Stimulated activated CD8-positive, alpha-beta memory T cell treated with anti-CD3 and anti-CD28 coated beads, Interleukin-15, amount 100 ng/mL, for 24 hours (primary cell): ENCODE measurements at places on chromosomes 2 and 18.

- DNase-seq = no peak
Observed at GRCh38 chr18:45127405-45127804, 446.7 kb downstream of the SETBP1 start.

- DNase-seq = no peak
Observed at GRCh38 chr2:223460774-223461211, 141.4 kb downstream of the SCG2 start.

DNA sequence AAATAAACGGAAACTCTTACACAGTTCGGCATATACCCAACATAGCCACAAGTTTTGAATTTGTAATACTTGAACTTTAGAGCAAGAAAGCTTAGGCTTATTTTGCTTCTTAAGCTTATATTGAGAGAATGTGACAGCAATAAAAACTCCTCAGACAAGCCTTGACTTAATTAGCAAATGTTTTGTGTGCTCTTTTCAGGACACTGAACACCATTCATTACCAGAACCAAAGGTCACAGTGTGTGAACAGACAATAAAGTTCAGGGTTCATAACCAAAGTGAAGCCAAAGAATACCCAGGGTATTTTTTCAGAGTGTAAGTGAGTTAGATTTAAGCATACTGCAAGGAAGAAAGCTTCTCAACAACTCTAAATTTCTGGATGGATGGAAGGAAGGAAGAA lies 605.8 kb downstream of the METTL4 start:
- DNase-seq = no peak

- no peak for DNase-seq
Observed at GRCh38 chr2:54757500-54757899, 34.0 kb downstream of the EML6 start.

DNA sequence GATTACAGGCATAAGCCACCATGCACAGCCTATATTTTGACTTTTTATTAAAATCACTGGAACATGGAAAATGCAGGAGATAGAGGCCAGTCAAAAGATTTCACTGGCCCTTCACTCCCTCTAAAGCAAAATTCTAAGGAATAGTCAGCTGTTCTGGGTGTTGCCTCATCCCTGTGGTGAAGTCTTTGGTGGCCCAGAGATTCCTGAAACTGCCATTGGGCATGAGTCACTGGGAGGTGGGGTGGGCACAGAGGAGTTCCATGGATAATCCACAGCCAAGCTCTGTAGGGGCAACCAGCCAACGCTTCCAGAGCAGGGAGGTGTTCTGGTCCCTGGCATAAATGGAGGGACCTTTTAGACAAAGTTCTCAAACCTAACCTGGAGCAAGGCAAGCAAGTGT lies 89.7 kb upstream of the TTC39C start:
- no peak for DNase-seq

DNA sequence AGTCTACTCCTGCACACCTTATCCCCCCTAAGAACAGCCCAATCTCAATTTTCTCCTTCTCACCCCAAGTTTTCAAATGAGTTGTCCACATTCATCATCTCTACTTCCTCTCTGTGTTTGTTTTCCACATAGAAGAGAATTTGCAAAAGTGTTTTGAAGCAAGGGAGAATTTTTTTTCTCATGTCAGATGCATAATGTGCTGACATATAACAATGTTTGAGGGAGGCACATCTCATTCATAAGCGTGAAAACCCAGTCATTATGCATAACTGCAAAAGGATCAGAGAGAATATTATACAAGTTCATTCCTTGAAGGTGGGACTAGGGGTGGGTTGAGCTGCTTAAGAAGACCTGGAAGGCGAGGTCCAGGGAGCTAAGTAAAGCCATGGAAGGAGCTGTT lies 80.8 kb upstream of the SLC1A4 start:
- no peak for DNase-seq

- DNase-seq = no peak
Observed at GRCh38 chr18:8375249-8375648, 234.0 kb upstream of the RAB12 start.

DNA sequence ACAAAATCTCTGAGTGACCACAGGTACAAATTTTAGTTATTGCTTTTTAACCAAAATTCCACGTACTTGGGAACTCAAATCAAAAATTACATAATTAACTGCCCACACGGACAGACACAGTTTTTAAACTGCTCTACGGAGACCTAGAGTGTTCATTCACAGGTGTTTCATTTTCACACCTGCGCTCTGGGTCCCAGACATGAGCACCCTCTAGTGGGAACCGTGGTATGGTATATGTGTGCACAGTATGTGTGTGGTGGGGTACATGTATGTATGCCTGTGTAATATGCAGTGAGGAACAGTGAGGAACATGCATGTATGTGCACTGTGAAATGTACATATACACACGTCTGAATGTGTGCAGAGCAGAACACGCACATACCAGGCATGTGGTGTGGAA lies 65.0 kb downstream of the PPP4R1 start:
- no peak for DNase-seq

GRCh38 chr18:23897291-23897690 lies 117.3 kb upstream of the TTC39C start:
- DNase-seq = no peak

GRCh38 chr2:143264851-143265250 lies 135.6 kb downstream of the ARHGAP15 start:
- DNase-seq = no peak

DNA sequence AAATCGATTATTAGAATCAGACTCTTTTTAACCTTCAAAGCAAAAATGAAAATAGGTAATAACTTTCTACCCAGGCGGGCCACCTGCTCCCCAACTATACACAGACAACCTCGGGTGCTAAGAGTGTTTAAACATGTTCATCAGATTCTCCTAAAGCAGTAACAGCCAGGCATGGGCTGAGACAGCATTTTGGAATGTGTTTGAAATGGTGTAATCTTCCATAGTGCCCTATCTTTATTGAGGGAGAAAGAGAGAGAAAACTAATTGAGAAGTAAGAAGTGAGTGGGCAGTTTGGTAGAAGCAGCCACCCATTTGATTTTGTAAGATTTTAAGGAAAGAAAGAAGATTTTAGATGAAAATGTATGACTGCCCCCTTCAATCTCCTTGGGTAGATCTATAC lies 196.1 kb upstream of the CTAGE1 start:
- DNase-seq = no peak

DNA sequence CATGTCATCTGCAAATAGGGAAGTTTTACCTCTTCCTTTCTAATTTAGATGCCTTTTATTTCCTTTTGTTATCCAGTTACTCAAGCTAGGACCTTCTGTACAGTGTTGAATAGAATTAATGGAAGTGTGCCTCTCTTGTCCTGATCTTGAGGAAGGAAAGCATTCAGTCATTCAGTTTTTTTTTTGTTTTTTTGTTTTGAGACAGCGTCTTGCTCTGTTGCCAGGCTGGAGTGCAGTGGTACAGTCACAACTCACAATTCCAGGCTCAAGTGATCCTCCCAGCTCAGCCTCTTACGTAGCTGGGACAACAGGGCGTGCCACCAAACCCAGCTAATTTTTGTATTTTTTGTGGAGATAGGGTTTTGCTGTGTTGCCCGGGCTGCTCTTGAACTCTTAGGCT lies 203.9 kb upstream of the ALPP start:
- DNase-seq = no peak

- no peak for DNase-seq
Observed at GRCh38 chr2:8103085-8103708, 578.7 kb upstream of the ID2 start.

DNA sequence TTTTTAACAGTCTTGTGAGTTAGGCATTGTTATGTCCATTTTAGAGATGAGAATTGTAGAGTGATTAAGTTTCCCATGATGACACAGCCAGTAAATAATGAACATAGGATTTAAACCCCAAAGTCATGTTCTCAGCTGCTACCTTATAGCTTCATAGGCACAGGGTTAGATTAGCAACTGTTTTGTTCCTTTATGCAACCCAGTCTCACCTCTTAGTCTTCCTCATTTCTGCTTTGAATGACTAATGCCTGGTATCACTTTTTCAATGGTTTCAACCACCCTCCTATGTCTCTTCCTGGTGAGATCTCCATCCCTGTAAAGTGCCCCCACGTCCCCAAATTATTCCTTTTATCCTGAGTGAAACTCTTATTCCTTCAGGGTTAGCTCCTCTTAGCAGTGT lies 44.3 kb downstream of the MFSD6 start:
- DNase-seq = no peak

- DNase-seq = no peak
Observed at GRCh38 chr2:119864318-119864717, 104.6 kb downstream of the PTPN4 start.

DNA sequence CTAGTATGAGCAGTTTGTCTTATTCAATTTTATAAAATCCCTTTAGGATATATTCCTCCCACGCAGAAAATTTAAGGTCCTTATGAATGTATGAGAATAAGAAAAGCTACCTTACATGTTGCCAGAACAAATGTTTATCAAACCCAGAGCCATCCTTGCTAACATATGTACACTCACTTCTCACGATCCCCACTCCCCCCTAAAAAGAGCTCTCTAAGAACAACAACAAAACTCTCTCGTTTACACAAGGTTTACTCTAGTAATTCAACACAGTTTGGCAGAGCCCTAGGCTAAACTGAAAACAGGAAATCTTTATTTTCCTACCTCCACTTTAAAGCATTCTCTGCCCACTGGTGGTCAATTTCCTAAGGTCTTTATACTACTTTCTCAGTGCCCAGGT lies 504.9 kb downstream of the ZEB2 start:
- DNase-seq = no peak

DNA sequence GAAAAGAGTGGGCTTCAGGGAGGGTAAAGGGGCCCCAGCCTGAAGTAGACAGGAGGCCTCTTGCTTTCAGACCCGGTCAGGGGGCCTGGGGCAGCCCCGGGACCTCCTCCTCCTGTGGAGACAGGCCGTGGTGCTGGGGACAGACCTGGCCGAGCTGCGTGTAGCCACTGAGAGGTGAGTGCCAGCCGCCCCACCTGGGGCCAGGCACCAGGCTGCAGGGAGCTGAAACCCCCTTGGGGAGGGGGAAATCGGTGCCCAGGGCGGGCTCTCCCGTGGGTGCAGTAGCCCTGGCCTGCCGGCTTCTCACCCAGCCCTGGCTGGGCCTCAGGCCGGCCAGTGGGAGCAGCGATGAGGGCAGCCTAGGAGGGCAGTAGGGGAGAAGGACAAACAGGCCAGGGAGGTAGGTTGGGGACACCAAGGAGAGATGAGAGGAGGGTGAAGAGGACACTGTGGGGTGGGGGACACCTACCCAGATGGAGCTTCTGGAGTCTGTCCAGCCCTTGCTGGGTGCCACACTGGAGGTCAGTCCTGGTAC lies 24.0 kb downstream of the CROCC2 start:
- no peak for DNase-seq

DNA sequence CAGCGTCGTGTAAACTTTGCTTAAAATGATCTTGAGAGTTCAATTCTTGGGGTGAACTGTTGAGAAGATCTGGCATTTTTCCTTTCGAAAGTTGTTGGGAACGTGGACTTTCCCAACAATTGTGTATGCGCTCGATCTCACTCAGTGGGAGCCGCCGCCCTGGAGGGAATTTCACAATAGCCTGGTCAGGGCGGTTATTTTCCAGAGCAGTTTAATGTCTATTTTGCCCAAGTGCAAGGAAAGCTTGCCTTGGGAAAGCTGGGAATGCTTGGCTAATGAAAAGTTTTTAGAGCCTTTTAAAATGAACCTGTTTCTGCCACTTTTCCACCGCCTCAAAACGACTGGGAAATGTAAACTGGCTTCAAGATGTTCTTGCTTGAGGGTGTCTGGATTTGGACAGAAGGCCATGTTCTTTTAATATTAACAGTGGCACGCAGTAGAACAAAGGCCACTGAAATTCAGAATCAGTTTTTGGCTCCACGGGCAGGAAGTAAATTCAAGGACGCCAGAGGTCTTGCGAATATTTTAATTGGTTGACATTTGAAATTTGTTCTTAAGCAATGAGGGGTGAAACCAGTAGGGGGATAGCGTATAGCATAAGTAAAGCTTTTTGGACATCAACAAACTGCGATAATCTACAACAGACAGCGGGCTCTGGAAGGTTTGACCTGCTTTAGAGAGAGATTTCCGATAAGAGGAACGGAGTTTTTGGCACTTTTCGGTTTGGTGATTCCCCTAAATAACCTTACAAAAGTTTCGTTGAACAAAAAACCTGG lies 1.2 kb downstream of the CFLAR start:
- no peak for DNase-seq

- no peak for DNase-seq
Observed at GRCh38 chr2:72115110-72116080, 32.3 kb downstream of the CYP26B1 start.

DNA sequence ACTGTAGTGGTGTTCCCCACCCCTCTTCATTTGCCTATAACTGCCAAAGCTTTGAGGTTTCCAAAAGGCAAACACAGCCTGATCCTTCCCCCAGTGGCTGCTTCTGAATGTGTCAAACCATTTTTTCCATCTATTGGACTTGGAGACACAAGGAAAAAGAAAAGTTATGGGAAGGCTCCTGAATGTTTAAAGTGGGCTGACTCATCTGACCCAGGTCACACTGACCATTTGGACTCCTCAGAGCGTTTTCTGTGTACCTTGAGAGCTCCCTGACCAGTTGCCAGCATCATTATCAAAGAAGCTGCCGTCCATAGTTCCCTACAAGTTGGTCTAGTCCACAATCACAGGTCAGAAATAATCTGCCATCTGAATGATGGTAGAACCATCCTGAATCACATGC lies 123.4 kb upstream of the COL3A1 start:
- no peak for DNase-seq

GRCh38 chr18:49537232-49537896 lies 24.5 kb upstream of the LIPG start:
- no peak for DNase-seq

GRCh38 chr2:42796427-42797248 lies 4.3 kb upstream of the HAAO start:
- DNase-seq = no peak

GRCh38 chr2:242034138-242034537 lies 164.6 kb downstream of the RTP5 start:
- no peak for DNase-seq

DNA sequence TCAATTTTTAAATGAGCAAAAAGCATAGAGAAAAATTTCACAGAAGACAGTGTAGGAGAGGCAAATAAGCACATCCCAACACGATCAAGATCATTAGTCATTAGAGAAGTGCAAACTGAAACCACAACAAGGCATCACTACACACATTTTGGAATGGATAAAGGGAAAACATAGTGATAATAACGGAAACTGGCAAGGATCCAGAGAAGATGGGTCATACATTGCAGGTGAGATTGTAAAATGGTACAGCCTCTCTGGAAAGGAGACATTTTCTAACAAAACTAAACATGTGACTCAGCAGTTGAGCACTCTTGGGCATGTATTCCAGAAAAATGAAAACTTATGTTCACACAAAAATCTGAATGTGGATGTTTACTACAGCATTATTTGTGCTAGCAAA lies 98.3 kb upstream of the TMEM17 start:
- DNase-seq = no peak

GRCh38 chr2:48250943-48251342 lies 279.0 kb upstream of the STON1 start:
- no peak for DNase-seq
